ENCODE measurements at places on chromosomes 7 and 10. TPM values are rescaled to one million over a fixed set of nuclear protein-coding genes. Genes with fewer than 3 reads are reported as not detected.

FZD1 gene
- total RNA-seq, result 26.6 TPM

NEUROG3 gene
- not detected for total RNA-seq

CRYGN gene
- under 0.01 TPM for total RNA-seq

LIPJ gene
- not detected for total RNA-seq

PDE1C gene
- total RNA-seq, result 6.4 TPM

PPP1R17 gene
- not detected for total RNA-seq

All from pericardium fibroblast (primary cell).